ENCODE measurements at places on chromosomes 6 and 20.

GRCh38 chr20:16125816-16126215 is 447.4 kb downstream of the KIF16B start:
- peak; percentile 5 for DNase-seq

DNA sequence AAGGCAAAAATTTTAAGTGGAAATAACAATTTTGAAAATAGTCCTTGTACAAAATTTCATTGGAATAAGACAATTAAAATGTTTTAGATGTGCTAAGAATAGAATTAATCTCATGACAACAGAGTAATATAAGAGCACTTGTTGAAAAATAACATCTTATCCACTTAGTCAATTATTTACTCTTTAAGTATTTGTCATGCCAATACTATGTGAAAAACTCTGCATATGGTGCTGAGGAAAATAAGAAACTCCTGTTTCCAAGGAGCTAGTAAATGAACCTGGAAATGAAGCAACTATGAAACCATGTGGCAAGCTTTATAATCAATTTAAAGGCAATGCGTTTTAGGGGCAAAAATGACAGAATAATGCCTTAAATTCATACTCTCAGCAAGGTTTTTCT is 42.7 kb upstream of the HCRTR2 start:
- DNase-seq: no peak

DNA sequence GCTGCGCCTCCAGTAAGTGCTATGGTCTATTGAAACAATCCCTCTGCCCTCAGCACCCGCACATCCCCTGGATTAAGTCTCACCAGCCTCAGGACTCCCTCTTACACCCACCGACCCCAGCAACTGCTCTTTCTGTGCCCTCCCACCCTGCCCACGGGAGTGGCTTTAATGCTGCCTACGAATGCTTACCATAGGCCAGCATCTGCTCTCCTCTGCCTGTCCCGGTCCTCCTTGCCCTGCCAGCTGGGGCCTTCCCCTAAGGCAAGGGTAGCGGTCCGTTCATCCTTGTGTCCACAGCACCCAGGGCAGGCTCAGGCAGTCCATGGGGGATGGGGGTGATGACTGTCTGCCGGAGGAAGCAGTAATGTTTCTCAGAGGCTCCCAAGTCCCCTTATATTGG is 4.1 kb downstream of the EBF4 start:
- no peak for DNase-seq

DNA sequence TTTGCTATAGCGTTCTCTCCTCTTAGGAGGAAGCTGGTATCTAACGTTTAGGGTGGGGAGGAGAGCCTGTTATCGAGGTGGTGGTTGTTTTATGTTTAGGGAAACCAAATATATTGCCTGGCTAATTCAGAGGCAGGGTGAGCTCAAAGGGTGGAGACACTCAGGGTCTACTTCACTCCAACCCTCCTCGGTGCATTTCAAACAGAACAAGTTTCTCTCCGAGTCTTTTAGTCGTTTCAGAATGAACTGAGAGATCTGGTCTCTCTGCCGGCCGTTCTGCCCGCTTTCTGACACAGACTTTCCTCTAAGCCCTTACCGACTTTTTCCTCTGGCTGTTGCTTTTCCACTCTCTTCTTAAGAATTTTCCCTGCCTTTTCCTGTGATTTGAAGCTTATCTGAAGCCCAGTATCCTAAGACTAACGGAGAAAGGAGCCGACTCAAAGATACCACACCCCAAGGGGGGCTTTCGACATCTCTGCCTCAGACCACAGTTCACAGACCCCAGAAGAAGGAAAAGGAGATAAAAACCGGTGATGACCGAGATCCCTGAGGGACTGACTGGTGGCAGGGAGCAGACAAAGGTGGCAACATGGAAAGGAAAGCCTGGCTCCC is 865 bp downstream of the STK38 start:
- no peak for DNase-seq

DNA sequence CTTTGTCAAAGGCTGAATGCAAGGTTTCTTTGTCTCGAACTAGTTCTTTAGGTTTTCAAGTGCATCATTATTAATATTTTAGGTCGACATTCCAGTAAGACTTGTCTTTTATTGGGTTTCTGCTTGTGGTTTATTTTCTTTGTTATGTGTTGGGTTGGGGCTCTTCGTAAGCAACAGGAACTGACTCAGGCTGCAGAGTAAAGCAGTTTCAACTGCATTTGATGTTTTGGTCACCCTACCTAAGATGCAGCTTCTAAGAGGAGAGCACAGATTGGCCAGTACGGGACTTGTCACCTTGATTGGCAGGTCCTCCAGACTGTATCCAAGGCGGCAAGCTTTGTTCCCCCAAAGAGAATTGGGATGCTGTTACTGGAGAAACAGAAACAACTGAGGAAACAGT is 149.5 kb upstream of the SULF2 start:
- DNase-seq: no peak
